ENCODE measurements at places on chromosomes 7 and 10. TPM values are rescaled to one million over a fixed set of nuclear protein-coding genes. Genes with fewer than 3 reads are reported as not detected.
A peak's percentile ranks its signal among the peaks of the same experiment; 100 is the strongest.

DNA sequence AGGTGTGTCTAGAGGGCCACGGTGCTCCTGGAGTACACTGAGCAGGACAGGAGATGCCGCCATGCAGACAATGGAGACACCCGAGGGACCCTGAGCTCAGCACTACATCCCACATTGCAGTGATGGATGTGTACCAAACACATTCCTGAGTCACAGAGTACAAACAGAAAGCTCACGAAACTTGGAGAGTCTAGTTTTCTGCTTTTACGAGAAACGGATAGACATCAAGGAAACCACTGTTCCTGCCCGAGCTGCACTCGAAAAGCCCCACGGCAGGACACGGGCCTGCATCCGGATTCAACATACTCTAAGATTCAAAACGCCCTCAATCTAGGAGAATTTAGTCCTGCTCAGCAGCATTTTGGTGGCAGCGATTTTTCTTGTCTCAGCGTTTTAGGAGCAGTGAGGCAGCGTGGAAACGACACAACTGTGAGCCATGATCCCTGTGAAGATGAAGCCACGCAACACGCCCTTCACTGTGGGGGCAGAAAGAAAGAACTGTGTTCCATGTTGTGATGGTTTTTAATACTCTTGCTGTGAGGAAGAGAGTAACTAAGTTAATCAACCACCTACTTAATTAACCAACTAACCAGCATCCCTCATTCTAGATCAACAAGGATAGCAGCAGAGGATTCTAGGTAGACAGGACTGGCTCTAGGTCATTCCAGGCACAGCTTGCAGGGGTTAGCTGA lies 3.2 kb downstream of the TNS3 start:
- peak; percentile 44 for DNase-seq

- DNase-seq = no peak
These were observed 204.7 kb downstream of the RELN start for GRCh38 chr7:103784646-103785286.

DNA sequence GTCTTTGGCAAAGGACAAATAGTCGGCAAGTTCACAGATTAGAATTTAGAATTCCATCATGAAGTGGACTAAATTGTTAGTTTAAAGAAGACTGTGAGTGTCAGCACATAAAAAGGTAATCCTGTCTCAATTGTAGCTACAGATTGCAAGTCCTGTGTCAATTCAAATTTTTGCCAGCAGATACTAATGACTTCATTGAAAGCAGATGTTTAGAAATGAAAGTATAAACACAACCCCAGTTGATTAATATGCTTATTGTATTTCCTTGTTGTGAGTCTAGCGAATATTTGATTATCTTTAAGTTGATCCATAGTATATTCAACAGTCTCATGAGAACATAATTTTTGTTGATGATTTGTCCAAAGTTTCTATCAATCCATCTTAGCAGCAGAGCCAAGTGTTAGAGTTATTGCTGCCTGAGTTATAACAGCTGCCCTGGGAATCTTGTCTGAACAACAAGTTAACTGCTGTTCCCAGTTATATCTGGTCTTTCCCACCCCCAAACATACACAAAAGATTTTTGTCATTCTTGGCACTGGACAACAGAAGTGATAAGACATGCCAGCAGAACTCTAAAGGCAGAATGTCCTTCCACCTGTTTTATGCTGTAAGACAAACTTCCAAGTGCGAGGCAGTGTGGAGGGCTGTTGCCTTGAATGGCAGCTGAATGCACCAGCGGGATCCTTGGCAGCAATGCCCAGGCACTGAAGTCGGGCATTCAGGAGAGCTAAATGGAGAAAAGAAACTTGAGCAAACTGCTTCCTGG lies 21.3 kb upstream of the HERPUD2 start:
- DNase-seq = no peak

DNA sequence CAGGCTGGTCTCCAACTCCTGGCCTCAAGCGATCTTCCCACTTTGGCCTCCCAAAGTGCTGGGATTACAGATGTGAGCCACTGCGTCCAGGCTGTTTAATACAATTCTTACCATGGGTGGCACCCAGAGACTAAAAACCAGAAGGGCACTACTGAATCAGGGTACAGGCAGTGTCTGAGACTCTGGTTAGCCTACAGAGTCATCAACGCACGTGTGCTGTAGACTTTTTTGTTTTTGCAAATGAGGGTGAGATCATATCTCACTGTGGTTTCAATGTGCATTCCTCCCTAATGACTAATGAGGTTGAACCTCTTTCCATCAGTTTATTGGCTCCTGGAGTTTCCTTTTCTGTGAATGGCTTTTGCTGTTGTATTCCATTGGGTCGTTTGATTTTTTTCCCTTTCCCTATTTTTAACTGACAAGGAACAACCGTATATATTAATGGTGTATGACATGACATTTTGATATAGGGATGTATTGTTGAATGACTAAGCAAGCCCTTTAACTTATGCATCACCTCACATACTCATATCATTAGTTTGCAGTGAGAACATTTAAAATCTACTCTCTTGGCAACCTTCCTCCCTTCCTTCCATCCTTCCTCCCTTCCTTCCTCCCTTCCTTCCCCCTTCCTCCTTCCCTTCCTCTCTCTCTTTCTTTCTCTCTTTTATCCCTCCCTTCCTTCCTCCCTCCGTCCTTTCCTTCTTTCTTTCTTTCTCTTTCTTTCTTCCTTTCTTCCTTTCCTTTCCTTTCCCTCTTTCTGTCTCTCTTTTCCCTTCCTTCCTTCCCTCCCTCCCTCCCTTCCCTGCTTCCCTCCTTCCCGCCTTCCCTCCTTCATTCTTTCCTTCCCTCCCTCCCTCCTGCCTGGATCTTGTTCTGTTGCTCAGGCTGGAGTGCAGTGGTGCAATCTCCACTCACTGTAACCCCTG lies 9.3 kb upstream of the TMEM270 start:
- no peak for DNase-seq

GRCh38 chr7:120743128-120743527 lies 114.8 kb downstream of the TSPAN12 start:
- no peak for DNase-seq

- no peak for DNase-seq
These were observed 41.7 kb downstream of the PPP1R3C start for GRCh38 chr10:91590904-91591796.

DNA sequence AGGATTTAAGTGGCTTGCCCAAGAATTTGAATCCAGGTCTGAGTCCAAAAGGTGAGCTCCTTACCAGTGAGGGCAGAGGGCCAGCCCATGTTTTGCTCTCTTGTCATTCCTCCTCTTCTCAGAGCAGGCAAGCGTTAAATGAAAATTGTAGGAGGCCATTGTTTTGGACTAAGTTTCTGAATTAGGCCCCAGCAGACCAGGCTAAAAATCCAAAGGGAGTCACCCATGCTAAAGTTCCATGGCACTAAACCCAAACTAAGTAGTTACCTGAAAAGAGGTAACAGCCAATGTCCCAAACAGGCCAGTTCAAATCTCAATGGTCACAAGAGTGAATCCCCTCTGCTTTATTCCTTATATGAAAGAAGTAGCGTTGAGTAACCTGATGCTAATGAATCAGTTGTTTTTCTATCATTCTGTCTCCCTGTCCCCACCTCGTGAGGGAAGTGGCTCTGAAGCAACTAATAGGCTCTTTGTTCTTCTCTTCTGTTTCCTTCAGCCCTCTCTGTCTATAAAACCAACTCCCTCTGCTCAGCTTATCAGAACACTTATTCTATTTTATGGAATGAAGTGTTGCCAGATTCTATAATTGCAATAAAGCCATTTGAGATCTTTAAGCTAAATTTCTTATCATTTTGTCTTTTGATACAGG lies 17.5 kb upstream of the CDH23 start:
- no peak for DNase-seq

Gene H2AZ2
- total RNA-seq = 129 TPM

Gene CPVL
- total RNA-seq = not detected

DNA sequence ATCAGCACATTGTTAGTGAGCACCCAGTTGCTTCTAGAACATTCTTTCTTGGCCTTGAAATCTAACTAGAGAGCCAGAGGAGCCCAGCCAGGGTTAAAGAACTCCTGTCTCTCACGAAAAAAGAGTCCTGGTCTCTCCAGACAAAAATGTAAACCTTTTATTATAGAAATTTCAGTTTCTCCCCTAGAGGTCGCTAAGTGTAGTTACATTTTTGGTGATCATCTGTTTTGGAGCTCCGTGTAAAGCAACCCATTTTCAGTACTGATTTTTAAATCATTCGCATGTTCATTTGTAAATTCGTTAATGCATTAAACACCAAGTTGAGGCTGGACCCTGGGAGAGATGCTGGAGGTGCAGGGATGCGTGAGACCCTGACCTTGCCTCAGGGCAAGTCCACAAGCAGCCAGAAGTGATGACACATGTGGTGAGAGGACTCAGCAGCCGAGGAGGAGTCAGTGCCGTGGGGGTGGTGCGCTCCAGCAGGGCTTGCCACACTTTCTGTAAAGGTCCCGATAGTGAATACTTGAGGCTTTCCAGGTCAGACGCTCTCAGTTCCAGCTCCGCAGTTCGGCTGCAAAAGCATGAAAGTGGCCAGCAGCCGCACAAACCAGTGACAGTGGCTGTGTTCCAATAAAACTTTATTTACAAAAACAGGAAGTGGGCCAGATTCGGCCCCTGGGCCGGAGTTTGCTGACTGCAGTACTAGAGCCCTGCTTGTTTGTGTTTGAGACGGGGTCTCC lies 578.6 kb upstream of the FOXK1 start:
- DNase-seq = no peak
